Neural crest cell (in vitro differentiated cells): ENCODE measurements at places on chromosomes 12 and 14.

DNA sequence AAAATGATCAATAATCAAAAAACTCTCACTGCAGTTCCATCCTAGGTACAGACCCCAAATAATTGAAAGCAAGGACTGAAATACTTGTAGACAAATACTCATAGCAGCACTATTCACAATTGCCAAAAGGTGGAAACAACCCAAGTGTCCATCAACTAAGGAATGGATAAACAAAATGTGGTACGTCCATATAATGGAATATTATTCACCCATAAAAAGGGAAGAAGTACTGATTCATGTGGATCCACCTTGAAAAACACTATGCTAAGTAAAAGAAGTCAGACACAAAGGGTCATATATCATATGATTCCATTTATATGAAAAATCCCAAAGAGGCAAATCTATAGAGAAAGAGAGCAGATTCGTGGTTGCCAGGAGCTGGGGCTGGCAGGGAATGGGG lies 202.8 kb downstream of the KSR2 start:
- DNase-seq: no peak

DNA sequence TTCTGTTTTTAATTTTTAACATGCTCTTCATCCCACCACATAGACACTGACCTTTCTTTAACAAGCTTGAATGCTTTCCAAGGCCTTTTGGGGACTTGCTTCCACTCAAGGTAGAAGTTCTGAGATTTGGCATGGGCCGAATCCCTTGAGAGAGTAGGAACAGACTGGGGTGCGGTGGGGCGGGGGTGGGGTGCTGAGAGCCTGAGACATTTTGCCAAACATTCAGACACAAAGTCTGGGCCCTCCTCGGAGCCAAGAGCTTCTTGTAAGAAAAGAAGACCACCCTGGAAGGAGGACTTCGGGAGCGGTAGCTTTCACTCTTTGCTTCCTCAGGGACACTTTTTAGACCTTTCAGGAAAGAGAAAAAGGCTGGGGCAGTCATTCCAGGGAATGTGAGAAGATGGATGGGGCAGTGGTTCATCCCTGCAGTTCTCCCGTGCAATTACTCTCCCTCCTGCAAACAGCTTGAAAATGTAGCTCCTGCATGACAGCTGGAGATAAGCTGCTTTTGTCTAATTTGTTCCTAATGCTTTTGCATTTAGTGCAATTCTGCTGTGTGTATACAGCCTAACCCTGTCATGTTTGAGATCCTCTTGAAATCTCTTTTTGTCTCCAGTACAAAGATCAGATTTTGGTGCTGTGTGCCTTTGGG lies 16.3 kb upstream of the MYO1H start:
- DNase-seq: no peak

DNA sequence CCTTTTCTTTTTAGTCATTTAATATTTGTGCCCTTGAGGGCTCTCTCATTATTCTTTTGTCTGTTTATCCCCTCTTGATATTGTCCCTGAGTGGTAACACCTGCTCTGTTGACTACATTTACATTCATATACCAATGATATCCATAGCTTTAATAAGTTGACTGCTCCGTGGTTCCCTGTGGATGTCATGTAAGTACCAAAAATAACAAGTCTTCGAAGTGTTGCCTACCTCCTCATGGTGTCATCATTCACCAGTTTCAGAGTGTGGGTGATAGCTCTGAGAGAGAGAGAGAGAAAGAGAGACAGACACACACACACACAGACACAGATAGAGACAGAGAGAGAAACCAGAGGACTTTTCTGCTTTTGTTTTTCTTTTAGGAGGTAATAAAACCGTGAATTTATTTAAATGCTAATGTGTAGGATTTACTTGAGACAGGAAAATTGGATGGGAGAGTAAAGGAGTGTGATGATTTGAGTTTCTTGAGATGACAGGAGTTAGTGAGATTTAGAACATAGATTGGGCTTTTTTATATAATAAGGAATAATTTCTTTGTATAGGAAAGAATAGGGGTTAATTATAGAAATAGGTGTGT lies 52.2 kb downstream of the PAPOLA start:
- no peak for DNase-seq

DNA sequence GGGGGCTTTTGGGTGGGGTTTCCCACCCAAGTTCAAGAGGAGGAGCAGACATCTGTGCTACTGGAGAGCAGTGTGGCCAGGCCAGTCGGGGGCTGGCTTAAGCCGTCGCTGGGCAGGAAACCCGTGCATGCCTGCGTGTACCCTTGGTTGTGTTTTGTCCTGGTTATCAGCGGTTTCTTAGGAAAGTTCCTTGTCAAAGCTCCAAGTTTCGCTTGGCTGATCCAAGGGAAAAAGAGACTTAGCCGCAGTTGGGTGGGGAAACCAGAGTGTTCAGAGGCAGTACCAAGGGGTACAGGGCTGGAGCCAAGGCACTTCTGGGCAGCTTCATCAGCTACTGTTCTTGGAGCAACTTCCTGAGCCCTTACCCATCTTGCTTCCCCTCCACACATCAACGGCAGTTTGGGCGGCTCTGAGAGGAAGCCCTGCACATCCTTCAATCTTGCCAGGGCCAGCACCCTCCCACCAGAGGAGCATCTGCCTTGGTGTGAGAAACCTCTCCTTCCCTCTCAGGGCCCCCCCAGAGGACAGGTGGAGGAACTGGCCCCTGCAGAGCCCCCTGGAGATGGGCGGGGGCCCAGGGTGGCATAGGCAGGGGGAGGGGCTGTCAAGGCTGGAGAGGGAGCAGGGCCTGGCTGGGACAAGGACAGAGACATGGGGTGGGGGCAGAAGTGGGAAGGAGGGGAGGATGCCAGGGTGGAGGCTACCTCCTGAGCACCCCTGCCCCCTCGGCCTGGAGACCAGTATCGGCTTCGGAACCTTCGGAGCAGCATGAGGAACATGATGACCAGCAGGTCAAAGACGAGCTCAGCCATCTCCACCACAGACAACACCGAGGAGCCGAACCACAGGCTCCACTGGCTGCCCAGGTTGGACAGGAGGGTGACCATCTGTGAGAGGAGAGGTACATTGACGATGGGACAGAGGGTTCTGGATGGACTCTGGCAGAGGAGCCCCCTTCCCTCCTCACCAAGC lies 5.8 kb upstream of the TNFRSF1A start:
- no peak for DNase-seq

DNA sequence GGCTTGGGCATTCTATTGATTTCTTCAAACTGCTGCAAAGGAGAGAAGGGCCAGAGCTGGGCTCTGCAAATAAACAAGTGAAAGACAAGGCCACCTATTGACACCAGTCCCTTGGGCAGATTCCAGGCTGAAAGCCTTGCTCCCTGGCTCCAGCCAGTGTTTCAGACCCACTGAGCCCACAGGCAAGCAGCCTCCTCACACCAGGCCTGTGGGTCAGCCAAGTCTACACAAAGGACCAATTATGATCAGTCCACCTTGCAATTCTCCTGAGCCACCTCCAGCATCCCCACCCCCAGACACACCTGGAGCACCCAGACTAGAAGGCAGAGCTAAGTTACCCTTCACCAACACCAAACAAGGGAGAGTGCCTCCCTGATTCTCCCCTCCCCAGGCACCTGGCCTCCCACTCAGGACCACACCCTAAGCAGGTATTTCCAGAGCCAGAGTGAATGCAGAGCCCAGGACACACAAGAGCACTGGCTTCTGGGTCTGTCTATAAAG lies 13.8 kb downstream of the ACTN1 start:
- DNase-seq: no peak

GRCh38 chr12:16513231-16513630 lies 92.7 kb downstream of the LMO3 start:
- no peak for DNase-seq

- no peak for DNase-seq
Observed at GRCh38 chr12:40153432-40153831, 47.6 kb upstream of the SLC2A13 start.

- no peak for DNase-seq
Observed at GRCh38 chr14:90538716-90539495, 142.1 kb downstream of the CALM1 start.

GRCh38 chr12:127722611-127723010 lies 544.4 kb upstream of the TMEM132C start:
- no peak for DNase-seq

DNA sequence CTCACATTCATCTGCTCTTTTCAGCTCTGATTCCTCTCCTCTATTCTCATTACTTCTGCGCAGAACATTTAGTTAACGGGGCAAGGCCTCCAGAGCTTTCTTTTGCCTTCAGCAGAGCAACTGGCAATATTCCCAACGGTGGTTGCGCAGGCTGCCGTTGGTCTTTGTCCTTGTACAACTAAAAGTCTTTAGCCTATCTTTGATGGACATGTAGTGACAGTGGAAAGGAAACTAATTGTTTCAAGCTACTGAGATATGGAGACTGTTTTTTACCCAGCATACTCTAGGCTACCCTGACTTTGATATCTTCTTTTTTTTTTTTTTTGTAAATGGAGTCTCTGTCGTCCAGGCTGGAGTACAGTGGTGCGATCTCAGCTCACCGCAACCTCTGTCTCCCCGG lies 12.6 kb downstream of the R3HDM2 start:
- DNase-seq: no peak

DNA sequence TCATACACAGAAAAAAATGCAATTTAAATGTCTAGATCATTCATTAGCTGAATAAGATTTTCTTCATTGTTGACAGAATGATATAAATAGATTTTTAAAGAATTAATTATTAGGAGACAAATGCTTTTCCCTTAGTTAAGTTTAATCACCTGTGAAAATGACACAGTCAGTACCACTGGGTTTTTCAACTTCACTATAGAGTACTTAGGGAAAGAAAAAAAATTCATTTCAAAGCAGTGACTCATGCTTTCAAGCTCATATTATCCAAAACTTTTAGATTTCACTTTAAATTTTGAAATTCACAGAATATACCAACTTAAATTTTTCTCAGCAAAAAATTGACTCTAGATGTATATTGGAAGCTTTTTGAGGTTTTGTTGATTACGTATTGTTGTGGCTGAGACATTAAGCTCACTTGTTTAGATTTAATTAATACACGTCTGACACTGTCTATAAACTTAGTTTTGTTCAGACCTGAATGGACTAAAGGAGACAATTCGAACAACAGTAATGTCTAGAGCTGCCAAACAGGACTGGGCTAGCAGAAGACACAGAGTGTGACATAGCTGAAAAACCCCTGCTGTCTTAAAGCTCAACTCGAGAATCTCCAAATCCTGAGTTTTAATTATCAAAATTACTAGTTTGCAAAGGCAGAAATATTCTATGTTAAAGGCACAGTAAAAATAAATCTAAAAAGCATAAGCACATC lies 1.6 kb downstream of the MGAT4C start:
- DNase-seq: no peak

DNA sequence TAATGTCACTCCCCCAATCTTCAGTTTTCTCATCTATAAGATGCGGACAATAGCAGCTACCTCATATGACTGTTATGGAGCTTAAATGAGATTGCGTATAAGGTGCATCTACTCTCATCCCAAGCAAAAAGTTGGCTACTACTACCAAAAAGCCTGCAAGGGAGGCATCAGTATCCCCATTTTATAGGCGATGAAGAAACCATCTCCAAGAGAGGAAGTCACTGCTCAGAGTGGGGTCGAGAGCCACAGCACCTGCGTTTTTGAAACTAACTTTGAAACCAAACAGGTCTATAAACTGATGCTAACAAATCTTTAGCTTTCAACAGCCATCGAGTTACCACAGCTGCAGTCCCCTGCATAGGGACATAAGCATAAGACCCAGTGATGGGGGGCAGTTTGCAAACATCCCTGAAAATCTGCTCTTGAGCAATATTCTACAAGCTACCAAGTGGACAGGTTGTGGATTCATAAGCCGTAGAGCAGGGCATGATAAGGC lies 3.5 kb downstream of the GCN1 start:
- DNase-seq: no peak
